Pulmonary artery endothelial cell (primary cell): ENCODE measurements at places on chromosomes 11 and 22. TPM values are rescaled to one million over a fixed set of nuclear protein-coding genes. Genes with fewer than 3 reads are reported as not detected.

Gene ROBO4
- total RNA-seq = 186 and 220 TPM in 2 replicates

Gene MS4A6A
- total RNA-seq = 0.33 and 0.60 TPM in 2 replicates

Gene HPX
- total RNA-seq = 0.13 and 0.32 TPM in 2 replicates

Gene TMEM191B
- total RNA-seq = 0.92 TPM in 1 of 2 replicates, not detected in the other

Gene PHF21A
- 5.4 TPM in 2 replicates for total RNA-seq

Gene SCN2B
- not detected in 2 replicates for total RNA-seq
